Bronchial epithelial cell (primary cell): ENCODE measurements at places on chromosomes 3 and 15. TPM values are rescaled to one million over a fixed set of nuclear protein-coding genes. Genes with fewer than 3 reads are reported as not detected.

DNA sequence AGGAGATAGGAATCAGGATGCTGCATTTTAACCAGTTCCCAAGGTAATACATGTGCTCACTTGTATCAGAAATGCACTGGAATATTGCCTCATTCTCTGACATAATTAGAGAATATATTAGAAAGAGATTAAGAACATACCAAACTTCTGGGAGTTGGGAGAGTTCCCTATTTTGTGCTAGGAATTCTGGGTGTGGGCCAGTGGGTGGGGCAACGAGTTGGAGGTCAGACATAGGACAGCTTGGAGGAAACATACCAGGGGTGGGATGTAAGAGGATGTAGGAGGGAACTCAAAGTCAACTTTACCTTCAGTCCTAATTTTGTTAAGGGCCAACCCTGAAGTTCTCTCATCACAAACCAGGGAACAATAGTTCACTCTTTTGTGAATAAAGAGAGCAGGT is 83.6 kb downstream of the SLC7A14 start:
- peak; percentile 47 for DNase-seq

Gene C3orf85
- not detected in 2 replicates for total RNA-seq

GRCh38 chr15:25739687-25740121 is 123.4 kb downstream of the ATP10A start:
- peak; percentile 2 for DNase-seq

DNA sequence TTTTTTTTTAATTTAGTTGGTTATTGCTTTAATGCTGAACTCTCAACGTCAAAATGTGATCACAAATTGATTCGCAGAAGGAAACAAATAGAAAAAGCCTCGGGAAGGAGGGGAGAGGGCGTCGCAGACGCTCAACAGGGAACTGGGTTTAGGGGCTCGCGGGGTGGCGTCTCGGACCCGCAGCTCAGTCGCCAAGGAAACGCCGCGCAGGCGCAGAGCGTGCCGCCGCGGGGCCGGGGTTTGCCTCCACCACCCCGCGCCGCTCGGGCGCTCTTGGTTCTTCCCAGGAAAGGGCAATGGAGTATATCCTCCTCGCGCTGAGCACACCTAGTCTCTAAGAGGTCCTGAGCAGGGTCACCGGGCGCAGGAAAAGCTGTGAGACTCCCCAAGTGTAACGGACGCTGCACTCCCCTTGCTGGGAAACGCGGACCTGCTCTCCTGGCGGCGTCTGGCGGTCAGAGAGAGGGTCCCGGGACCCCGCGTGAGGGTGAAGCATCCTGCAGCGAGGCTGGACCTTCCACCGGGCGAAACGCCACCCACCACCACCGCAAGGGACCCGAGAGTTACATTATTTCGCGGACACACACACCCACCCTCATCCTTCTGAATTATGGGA is 753 bp downstream of the PLCH1 start:
- no peak for DNase-seq

Gene SNX4
- 21.9 and 23.0 TPM in 2 replicates for total RNA-seq

- DNase-seq, result peak; percentile 38
These were observed 342.2 kb downstream of the PDCD6IP start for GRCh38 chr3:34140616-34141015.

Gene HRG
- total RNA-seq, result not detected in 2 replicates
